ENCODE measurements at places on chromosomes 7 and 10.

DNA sequence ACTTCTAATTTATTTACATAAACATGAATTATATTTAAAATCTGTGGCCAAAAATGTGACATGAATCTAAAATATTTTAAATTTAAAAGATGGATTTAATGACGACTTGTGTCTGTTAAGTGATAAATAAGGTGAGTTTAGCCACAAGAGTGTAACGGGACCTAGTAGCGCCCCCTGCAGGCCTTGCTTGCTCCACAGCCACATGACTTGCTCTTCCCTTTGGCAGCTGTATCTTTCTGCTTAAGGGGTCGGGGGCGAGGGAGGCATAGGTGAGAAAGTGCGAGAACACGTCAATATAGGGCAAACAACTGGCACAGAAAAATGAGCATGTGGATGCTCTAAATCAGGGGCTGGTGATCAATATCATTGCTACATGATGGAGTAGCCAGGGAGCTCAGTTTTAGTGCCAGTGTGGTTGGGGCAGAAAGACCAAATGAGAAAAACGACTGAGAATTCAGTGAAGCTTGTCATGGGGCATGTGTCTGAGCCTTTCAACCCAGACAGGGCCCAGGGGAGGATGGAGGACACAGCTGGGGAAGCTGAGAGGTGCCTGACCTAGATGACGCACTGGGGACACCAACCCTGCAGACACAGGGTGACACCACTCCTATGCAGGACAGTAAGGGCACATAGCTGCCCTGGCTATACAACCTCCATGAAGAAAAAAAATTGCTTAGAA, 49.8 kb downstream of the PAXIP1 start:
- DNase-seq, result peak; percentile 4

DNA sequence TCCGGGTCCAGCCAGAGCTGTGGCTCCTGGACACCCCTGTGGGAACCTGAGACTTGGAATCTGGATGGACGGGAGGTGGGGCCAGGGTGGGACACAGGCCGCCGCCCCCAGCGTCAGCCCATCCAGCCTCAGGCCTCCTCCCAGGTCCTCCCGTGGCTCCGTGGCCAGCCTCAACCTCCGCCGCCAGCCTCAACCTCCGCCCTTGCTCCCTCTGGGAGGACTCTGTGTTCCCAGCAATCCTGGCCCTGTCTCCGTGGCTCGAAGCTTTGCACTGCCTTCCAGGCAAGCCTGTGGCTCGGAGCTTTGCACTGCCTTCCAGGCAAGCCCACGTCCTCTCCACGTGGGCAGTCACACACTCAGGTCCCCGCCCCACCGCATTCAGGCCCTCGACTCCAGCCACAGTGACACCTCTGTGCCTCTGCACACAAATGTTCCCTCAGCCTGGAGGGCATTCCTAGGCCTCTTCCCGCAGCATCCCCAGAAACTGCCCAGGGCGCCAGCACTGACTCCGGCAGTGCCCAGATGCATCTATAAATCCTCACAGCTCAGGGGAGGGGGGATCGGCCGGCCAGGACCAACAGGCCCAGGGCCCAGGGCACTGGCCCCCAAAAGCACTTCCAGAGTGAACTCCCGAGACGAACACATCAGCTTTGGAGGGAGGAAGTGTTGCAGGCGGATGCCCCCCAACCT, 44.7 kb upstream of the PDGFA start:
- no peak for DNase-seq

- DNase-seq, result no peak
Observed at GRCh38 chr7:19352305-19352695, 207.1 kb upstream of the FERD3L start.

- DNase-seq, result no peak
Observed at GRCh38 chr10:98956576-98957260, 278.9 kb downstream of the HPSE2 start.

- DNase-seq, result no peak
Observed at GRCh38 chr10:28914701-28915100, 237.4 kb downstream of the BAMBI start.

DNA sequence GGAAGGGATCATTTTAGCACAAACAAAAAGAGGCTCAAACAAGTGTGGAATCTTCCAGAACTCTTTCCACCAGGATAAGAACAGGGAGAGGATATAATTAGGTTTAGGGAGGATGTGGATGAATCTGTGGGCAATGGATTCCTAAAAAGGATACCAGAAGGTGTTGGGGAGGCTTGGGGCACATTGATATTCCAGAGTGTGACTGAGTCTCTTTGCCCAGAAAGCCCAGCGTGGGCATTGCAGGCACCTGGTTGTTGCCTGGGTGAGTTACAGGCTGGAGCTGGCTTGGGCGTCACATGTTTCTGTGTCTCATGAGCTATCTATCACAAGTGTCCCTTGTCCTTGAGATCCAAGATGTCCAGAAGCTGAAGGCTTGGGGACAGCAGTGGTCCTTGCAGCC, 3.3 kb downstream of the COL26A1 start:
- DNase-seq, result no peak

DNA sequence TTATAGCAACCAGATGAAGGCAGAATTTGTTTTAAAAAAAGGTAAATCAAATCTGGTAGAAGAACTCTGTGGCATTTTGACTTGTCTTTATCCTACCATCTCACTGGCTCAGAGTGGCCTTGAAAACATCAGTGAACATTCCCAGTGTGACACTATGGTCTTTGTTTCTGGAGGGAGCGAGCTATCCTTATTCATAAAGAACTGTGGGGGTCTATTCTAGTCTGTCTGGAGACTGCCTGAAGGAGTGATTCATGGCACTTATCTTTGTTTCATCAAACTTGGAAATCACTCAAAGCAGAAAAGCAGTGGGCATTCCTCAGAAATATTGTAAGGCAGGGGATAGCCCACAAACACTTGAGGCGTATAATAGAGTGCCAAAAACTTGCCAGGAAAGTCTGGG, 719.1 kb downstream of the PCDH15 start:
- DNase-seq, result no peak

- no peak for DNase-seq
Observed at GRCh38 chr10:73877533-73878160, 3.3 kb upstream of the CAMK2G start.

- no peak for DNase-seq
Observed at GRCh38 chr10:43166207-43166879, 28.1 kb downstream of the CSGALNACT2 start.

- DNase-seq, result no peak
Observed at GRCh38 chr10:69421611-69422308, 5.0 kb upstream of the TACR2 start.

GRCh38 chr10:116836902-116837523, 12.3 kb upstream of the ENO4 start:
- no peak for DNase-seq

GRCh38 chr7:94700926-94701554, 45.1 kb upstream of the SGCE start:
- no peak for DNase-seq

DNA sequence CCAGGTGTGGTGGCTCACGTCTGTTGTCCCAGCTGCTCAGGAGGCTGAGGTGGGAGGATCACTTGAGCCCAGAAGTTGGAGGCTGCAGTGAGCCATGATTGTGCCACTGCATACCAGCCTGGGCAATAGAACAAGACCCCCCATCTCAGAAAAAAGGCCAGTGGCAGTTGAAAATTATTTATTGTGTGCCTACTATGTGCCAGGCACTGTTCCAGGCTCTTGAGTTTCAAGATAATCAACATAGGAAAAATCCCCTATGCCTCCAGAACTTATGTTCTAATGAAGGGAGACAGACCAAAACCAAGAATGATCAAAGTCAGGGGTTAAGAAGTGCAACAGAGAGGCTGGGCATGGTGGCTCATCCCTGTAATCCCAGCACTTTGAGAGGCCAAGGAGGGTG, 42.4 kb upstream of the LMTK2 start:
- DNase-seq, result no peak

- DNase-seq, result no peak
Observed at GRCh38 chr7:86930554-86931307, 128.7 kb downstream of the ELAPOR2 start.

DNA sequence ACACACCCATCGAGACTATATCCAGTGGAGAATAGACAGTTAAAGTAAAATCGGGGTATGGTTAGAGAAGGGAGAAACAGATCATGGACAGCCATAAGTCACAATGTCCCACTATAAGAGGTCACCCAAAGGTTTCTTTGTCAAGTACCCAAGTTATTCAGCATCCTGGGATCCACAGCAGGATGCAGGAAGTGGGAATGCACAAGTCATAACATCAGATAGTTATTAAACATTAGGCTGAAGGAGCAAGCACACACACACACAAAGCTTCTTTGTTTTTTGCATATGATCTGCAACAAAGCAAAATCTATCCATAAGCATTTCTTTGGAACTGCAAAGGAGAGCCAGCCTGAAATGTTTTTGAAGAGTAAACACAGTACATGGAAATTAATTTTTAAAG, 111.6 kb downstream of the NOC3L start:
- DNase-seq, result no peak

- DNase-seq, result no peak
Observed at GRCh38 chr10:126868371-126868770, 36.9 kb upstream of the DOCK1 start.

GRCh38 chr10:98150544-98150943, 16.1 kb downstream of the R3HCC1L start:
- DNase-seq, result no peak

GRCh38 chr7:44290252-44290620, 35.2 kb downstream of the CAMK2B start:
- no peak for DNase-seq

GRCh38 chr10:21860718-21861117, 142.8 kb downstream of the DNAJC1 start:
- DNase-seq, result no peak

- no peak for DNase-seq
Observed at GRCh38 chr7:130959743-130960207, 225.8 kb upstream of the KLF14 start.

DNA sequence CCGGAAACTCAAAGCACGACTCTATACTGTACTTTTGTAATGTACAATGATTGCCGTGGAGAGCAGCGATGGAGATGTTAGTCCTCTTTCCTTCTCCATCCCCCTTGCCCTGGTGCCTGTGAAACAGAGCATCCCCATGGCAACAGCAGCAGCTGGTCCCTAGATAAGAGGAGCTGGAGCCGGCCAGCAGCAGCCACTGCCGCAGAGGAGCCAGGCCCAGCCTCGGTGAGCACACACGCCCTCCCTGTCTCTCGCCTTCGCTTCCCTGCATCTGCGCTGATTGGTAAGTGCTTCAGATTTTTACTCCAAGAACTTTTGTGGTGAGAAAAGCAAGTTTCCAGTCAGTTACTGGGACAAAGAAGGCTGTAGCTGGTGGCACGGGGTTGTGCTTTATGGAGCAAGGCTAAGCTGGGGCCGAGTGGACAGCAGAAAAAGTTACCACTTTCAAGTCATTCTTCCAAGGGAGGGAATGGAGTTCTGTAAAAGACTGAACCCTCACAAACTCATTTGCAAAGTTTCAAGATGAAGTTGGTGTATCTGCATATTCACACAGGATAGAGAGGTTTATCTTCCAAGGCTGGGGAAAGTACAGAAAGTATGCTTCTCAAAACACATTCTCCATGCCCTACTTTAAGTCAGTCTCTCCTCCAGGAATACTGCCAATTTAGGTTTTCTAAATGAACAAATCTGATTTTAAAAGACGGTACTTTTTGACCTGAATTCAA, at the start of gene PPP1R17:
TSS of gene PPP1R17 (plus strand) at position 192 of the 725 bp plus-strand sequence. CDS start 5,227 bp downstream, outside the sequence.
- DNase-seq, result no peak

DNA sequence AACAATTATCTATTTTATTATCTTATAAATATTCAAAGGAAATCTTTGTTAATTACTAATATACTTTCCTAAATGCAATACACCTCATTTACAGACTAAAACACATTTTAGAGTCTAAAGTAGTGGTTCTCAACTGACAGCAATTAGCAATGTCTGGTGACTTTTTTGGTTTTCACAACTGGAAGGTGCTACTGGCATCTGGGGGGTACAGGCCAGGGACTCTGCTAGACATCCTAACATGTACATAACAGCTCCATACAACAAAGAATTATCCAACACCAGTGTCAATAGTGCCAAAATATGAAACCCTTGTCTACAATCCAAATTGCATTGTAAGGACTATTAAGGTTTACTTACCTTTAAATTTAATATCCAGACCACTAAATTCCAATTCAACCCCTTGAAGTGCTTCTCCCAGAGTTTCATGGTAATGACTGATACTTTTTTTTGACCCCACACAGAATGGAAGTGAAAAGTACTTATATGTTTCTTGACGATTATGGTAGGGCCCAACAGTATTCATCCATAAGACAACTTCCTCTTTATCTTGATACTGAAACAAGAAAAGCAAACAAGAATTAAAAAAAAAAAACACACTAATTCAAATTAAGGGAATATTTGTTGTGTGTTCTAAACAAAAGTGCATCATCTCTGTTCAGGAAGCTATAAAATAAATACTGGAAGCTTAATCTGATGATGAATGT, 10.4 kb downstream of the TM9SF3 start:
- no peak for DNase-seq

DNA sequence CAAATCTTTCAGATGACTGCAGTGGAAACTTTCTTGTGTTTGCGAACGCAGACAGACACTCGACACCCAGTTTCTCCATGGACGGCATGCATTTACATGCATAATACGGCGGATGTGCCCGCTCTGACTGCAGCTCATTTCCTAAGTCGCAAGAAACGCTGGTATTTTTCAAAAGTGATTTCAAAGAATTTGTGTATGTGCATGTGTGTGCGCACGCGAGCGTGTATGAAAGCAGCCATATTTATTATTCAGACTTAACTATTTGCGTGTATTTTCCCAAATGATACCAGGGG, 436.5 kb upstream of the MGMT start:
- DNase-seq, result no peak

GRCh38 chr7:152142976-152143595, 117.6 kb downstream of the GALNT11 start:
- no peak for DNase-seq

GRCh38 chr7:14457568-14458453, 444.7 kb downstream of the DGKB start:
- peak; percentile 54 for DNase-seq

- DNase-seq, result no peak
Observed at GRCh38 chr7:1423264-1423811, 35.9 kb downstream of the MICALL2 start.

DNA sequence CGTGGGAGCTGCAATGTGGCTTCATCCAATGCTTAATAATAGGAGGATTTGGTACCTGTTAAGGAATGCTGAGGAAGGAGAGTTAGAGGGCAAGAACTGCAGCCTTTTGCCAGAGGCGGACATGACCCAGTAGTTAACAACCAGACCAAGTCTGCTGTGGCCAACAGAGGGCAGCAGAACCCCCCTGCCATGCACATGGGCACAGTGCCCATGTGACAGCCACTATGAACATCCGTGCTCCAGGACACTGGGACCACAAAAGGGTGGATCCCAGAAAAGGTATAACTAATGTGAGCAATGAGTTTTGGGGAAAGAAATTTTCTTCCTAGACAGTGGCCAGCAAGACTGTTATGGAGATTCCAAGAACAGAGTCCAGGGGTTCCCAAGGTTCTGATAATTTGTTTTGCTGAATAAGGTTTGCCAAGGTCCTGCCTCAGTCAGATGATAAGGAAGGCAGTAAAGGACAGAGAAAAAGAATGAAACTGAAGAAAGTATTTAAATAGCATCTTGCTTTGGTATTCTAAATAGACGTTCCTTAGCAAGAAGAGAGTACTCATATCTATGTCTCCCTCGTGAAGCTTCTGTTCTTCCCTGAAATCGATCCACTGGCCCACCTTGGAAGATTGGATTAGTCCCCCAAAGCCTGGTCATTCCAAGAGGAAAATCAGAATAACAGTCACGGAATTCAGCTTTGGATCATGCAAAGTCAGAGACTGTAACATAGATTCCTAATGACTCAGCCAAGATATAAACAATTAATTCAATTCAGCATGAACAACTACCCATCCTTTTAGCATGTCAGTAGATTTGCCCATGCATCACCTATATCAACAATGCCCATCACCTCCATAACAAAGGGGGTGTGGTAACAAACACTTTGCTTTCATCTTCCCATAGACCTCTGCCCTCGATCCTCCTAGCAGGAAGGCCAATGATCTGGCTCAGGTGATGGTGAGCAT, 56.0 kb downstream of the LGI1 start:
- DNase-seq, result no peak

Measured in LNCaP clone FGC (cell line).